ENCODE measurements at places on chromosomes 12 and 14. TPM values are rescaled to one million over a fixed set of nuclear protein-coding genes. Genes with fewer than 3 reads are reported as not detected.

TEX22 gene
- total RNA-seq: 0.99 TPM

NTN4 gene
- total RNA-seq: not detected

ATL1 gene
- 0.73 TPM for total RNA-seq

RPGRIP1 gene
- total RNA-seq: not detected

SDS gene
- not detected for total RNA-seq

SLCO1A2 gene
- total RNA-seq: not detected

SERPINA5 gene
- not detected for total RNA-seq
